ENCODE measurements at places on chromosomes 16 and 17.

DNA sequence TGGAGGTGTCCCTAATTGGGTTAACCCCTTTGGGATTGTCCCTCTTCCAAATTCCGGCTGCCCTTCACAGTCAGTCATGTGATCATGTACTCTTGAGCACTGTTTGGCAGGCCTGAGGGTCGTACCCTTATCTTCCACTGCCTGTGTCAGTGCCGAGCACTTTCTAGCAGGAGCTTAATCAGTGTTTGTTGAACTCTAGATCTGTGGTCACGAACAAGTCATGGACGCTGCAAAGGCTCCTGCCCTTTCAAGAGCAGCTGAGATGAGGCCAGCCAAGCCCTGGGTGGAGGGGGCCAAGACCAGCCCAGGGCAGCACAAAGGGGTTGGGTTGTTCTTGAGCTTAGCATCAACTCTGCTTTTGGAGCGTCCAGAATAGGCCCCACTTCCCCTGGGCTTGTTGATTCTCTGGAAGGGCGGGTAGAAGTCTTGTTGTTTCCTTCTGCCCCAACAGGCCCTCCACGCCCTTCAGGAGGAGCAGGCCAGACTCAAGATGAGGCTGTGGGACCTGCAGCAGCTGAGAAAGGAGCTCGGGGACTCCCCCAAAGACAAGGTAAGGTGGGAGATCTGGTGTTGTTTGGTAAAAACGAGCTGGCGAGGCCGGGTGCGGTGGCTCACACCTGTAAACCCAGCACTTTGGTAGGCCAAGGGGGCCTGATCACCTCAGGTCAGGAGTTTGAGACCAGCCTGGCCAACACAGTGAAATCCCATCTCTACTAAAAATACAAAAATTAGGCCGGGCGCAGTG lies 5.3 kb downstream of the IFI35 start:
- DNase-seq, result no peak

DNA sequence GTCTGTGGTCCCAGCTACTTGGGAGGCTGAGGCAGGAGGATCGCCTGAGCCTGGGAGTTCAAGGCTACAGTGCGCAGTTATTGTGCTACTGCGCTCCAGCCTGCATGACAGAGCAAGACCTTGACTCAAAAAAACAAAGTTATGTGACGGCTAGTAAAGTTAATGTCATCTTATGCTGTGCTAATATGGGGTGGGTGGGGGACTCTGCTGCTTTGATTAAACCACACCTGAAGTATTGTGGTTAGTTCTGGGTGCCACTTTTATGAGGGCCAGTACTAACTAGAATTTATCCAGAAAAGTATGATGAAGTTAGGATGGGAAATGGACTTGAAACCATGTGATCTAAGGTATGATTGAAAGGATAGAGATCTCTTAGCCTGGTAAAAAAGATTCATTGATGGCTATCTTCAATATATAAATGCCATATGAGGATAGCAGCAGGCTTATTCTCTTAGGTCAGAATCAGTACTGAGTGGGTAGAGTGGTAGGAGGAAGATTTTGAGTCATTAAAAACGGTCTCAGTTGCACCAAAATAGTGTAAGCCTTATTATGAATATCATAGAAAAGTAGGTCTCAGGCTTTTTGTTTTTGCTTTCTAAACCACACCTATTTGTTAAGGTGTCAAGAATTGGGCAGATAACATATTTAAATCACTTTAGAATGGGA lies 5.6 kb downstream of the WSB1 start:
- no peak for DNase-seq

DNA sequence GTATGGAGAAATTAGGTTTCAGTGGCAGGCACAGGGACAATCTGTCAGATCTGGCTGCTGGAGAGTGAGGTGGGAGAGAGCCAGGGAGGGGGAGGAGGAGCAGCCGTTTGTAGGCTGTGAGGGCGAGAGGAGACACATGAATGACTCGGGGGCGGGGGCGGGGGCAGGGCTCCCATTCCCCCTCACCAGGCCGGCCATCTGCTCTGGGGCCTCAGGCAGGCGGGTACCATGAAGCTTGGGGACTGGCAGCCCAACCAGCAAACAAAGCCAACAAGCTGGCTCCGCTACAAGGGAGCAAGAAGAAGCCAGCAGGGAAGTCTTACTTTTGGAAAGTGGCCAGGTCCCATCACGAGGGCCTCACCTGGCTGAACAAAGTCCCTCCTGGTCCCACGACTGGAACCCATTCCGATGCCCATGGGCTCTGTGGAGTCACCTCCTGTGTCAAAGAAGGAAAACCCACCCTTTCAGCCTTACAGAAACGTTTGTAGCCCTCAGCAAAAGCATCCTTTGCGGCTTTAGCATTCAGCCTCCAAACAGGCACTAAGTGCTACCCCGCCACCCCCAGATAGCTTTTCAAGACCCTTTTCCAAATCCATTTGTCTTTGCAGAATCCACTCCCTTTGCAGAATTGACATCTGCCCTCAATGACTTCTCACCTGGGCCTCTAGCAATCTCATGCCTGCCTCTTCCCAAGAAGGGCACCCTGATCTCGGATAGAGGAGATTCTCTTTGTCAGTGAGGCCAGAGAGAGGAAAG lies 9.2 kb upstream of the SSTR2 start:
- DNase-seq, result no peak

GRCh38 chr17:31216031-31216751 lies 80.8 kb downstream of the OMG start:
- DNase-seq, result no peak

DNA sequence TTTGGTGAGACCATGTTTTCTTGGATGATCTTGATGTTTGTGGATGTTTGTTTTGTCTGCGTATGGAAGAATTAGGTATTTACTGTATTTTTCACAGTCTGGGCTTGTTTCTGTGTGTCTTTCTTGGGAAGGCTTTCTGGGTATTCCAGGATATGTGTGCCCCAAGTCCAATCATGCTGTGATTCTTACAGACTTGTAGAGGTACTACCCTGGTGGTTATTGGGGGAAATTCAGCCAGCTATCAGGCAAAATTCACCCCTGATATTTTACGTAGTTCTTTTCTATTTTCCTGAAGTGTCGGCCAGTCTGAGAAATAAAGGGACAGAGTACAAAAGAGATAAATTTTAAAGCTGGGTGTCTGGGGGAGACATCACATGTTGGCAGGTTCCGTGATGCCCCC lies 33.4 kb upstream of the ARL4D start:
- no peak for DNase-seq

- no peak for DNase-seq
These were observed 6.5 kb downstream of the NXN start for GRCh38 chr17:973053-973452.

- no peak for DNase-seq
These were observed 95.9 kb downstream of the OR1D5 start for GRCh38 chr17:2967515-2967914.

DNA sequence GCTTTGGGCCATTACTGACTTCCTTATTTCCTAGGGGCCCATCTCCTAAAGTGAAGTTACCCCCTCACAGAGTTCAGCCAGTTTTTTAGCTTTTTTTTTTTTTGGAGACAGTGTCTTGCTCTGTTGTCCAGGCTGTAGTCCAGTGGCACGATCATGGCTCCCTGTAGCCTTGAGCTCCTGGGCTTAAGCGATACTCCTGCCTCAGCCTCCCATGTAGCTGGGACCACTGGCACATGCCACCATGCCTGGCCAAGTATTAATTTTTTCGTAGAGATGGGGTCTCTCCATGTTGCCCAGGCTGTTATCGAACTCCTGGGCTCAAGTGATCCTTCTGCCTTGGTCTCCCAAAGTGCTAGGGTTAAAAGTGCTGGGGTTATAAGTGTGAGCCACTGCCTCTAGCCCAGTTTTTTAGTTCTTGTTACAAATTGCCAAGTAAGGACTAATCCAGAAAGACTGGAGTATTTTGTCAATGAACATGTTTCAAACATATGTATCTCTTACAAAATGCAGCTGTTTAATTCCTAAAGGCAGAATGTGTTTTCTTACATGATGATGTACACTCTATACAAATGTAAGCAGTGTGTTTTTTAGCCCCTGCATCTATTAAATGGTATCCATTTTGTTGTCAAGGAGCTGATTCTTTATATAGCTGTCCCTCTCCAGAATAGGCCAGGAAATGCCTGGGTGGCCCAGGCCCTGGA lies 49.1 kb upstream of the IL34 start:
- DNase-seq, result no peak

DNA sequence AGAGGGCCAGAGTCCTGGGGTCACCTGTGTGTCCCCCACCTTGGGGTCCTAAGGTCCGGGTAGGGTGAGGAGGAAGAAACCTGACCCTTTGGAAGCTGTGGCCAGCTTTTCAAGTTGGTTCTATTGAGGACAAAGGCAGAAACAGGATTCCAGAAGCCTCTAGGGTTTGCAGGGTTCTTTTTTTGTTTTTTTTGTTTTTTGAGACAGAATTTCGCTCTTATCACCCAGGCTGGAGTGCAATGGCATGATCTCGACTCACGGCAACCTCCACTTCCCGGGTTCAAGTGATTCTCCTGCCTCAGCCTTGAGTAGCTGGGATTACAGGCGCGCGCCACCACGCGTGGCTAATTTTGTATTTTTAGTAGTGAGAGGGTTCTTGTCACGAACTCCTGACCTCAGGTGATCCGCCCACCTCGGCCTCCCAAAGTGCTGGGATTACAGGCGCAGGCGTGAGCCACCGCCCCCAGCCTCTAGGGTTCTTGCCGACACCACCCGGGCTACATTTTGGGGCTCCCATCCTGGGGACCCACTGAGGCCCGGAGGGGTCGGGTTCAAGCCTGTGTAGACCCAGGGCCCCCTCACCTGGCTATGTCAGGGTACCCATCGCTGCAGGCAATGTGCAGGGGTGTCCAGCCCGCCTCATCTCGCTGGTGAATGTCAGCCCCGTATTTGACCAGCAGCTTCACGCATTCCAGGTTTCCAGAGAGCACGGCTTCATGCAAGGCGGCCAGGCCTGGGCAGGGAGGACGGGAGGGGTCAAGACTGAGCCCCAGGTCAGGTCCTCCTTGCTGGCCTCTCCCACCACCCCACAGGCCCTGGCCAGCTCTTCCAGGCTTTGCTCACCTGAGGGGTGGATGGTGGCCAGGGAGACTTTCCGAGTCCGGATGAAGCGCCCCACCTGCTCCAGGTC lies 674 bp downstream of the PPP1R27 start:
- DNase-seq, result no peak

GRCh38 chr17:30378825-30379302 lies at the start of gene CPD:
TSS of gene CPD (plus strand) at chr17:30378927. CDS start at chr17:30378981, 54 bp downstream.
- peak; percentile 97 for DNase-seq

DNA sequence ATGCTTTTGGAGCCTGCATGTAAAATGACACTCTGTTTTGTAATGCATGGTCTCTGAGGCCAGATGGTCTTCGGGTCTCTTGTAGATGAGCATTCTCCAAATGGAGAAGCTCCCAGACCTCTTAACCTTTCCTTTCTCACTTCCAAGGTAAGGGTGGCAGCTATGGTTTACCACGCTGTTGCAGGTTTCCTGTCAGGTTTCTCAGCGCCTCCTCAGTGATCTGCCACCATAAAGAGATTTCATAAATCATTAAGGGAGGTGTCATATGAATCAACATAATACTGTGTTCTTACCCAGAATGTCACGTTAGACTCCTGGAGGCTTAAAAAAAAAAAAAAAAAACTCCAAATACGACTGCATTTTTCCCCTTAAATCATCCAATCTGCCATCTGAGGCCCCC lies 787.4 kb upstream of the EEF2KMT start:
- no peak for DNase-seq

GRCh38 chr17:77962348-77962747 lies 3.8 kb downstream of the TNRC6C start:
- DNase-seq, result no peak

DNA sequence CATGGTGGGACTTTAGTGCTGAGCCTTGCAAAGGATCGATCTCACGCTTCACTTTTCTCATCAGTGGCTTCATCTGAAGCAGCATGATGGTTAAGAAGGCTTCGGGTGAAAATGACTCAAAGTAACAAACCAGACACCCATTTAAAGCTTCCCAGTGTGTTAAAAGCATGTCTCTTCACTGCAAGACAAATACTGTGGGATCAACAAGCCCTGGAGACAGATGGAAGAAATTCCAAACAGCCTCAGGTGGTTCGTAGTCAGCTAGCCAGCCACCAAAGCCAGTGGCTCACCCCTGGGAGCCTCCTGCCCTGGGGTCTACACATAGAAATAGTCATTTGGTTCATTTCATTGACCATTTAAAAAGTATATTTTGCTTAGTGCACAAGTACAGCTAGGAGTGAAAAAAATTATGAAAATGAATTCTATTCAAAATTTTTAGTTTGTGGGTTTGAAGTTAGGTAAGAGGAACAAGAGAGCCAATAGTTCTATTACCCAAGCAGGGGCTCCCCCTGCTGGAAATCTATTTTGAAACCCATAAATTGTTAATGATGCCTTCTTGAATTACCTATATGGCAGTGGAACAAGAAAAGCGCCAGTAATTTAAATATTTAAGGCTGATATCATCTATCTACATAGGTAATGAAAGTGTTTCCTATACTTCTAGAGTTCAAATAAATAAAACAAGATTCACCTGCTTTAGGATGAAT lies 51.6 kb downstream of the PMP22 start:
- no peak for DNase-seq

- peak; percentile 60 for DNase-seq
These were observed 50.4 kb downstream of the OR1D5 start for GRCh38 chr17:3012926-3013581.

DNA sequence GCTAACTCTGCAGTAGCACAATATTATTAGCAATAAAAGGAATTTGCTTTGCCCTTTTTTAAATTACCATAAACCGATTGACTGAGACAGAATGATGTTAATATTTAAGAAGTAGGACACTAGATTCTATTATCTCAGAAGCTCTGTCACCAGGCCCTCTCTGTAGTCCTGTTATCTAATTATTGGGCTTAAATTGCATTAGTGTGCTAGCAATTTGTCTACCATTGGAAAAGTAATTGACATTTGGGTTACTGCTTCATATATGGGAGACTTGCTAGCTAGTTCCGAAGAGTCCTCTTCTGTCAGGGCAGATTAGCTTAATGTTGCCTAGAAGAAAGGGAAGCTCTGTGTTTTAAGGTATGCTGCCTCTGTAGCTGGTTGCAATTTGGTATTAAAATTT lies 1107.3 kb upstream of the EEF2KMT start:
- no peak for DNase-seq

- no peak for DNase-seq
These were observed 8.1 kb downstream of the SLC5A11 start for GRCh38 chr16:24853830-24854229.

- peak; percentile 42 for DNase-seq
These were observed 42.8 kb downstream of the MRC2 start for GRCh38 chr17:62670202-62670821.

DNA sequence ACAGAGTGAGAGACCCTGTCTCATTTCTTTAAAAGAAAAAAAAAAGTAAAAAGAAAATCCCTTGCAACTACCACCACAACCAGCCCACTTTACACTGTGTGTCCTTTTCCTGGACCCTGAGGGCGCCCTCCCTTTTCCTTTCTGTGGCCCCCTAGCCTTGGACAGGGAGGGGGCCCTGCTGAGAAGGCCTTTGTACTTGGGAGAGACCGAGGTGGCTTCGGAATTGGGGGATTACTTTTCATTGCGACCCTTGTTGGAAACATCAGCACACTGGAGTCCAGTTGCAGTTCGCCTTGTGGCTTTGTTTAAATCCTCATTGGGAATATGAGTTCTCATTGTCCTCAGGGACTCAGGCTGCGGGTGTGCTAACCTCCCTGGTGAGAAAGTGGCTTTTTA lies 9.4 kb upstream of the DNASE1 start:
- no peak for DNase-seq
